NCI-H2081 treated with DMSO at 0.1 percent for 48 hours (cell line): ENCODE measurements at places on chromosomes 5 and 9.

DNA sequence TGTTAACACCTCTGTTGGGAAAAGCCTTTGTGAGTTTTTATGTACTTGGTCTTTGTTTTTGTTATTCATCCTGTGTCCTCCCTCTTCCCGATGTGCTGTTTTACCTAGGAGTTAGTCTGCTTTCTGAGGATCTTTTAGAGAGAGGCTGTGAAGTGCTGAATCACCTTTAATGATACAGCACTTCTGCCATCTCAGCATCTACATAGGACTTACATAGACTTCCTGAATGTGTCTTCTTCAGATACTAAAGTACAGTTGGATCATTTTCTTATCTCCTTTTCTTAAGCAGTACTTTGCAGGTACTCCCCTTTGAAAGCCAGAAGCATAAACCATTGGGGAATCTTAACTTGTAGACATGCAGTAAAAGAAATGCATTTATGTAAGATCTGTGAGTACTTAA lies 31.5 kb downstream of the OTULIN start:
- no peak for DNase-seq

- DNase-seq = no peak
These were observed 24.3 kb upstream of the PIK3R1 start for GRCh38 chr5:68191083-68191791.

GRCh38 chr5:151522226-151522625 lies 68.9 kb downstream of the FAT2 start:
- no peak for DNase-seq

- no peak for DNase-seq
These were observed 297.1 kb downstream of the KCTD16 start for GRCh38 chr5:144467792-144468191.

GRCh38 chr5:39604491-39604890 lies 179.7 kb upstream of the DAB2 start:
- no peak for DNase-seq

- no peak for DNase-seq
These were observed 91.3 kb upstream of the APC start for GRCh38 chr5:112646139-112646936.

DNA sequence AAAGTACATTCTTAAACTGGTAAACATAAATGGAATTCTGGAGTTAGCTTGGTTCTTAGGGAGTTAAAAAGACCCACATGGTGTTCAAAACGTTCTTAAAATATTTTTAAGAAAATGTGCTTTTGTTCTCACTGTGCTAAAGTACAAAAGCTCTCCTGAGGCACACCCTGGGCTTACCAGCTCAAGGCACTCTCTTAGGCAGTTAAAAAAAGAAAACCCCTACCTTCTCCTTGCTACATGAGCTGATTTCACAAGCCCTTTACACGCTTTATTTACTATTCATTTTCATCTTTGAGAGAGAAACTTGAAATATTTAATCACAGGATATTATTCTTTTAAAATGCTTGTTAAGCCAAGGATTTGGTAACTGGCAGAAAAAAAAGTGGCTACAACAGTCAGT lies 723.3 kb upstream of the GRAMD2B start:
- DNase-seq = no peak

- no peak for DNase-seq
These were observed 24.1 kb downstream of the NDUFA8 start for GRCh38 chr9:122135529-122135859.

DNA sequence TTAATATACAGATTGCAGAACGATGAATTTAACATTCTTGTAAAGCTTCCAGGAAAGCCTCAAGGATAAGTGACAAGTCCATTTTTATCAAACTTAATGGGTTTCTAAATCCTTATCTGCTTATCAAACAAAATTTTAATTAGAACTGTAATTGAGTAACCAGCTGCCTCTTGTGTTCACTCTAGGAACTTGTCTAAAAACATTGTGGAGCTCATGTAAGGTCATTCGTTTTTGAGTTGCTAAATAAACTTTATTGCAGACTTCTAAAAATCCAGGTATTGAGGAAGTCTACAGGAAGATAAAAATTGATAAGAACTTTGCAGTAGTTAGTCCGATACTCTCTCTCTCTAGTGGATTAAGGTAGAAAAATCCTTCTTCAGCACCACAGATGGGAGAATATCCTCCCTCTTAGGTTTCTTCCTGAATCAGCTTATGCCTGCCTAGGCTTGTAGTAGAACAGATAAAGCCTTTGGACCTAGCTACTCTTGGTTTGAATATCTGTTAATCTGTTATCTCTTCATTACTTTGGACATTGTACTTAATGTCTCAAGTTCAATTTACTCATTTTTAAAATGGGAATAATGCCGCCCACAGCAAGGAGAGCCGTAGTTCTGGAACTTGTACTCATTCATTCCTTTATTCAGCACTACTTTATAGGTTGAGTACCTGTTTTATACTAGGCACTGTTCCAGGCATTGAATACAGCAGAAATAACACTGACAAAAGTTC lies 60.0 kb upstream of the DHFR start:
- DNase-seq = no peak

DNA sequence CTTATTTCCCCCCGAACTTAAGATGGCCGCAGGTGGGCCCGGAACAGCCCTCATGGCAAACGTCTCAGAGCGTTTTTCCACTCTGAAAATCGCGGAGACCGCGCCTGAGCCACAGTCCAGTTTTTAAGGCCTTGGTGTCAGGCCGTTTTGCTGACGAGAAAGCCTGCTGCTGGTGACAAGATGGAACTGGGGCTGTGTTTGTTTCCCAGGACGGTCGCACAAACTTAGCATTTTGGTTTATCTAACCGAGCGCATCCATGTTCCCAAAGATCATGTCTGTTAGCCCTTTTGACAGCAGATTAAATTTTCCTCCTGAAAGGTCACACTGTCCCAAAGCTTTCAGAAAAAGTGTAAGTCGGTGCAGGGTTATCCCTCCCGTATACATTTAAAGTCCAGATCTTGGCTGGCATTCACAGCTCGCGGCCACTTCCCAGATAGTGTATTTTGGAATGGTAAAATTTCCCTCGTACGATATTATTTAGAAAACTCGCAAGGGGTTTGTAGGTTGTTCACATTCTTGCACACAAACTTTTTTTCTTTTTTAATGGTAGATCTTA lies 812 bp downstream of the SREK1 start:
- no peak for DNase-seq

GRCh38 chr9:79868567-79869189 lies 296.9 kb downstream of the TLE4 start:
- DNase-seq = no peak

- DNase-seq = no peak
These were observed 406.8 kb upstream of the ZNF608 start for GRCh38 chr5:125153231-125153630.

GRCh38 chr5:82341325-82341724 lies 63.2 kb upstream of the RPS23 start:
- no peak for DNase-seq

GRCh38 chr5:116271446-116272025 lies 186.7 kb downstream of the COMMD10 start:
- no peak for DNase-seq

DNA sequence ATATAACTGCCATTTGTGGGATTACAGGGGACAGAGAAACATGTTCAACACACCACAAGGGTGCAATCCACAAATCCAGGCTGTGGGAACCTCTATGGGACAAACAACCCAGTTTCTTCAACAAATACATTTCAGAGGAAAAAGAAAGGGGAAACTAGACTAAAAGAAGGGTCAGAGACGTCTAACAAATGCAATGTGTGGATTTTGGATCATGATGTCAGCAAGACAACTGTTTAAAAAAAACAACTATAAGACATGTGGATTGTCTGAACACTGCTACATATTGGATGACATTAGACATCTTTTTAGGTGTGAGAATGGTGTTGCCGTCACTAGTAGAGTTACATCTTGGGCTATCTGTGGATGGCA lies 3.9 kb upstream of the RALGDS start:
- no peak for DNase-seq

GRCh38 chr9:71647094-71647591 lies 121.2 kb downstream of the CEMIP2 start:
- DNase-seq = no peak

- no peak for DNase-seq
These were observed 207.7 kb downstream of the FRMD3 start for GRCh38 chr9:83330207-83331196.

- DNase-seq = no peak
These were observed 561.1 kb downstream of the RAB3C start for GRCh38 chr5:59143926-59144333.

- DNase-seq = no peak
These were observed 77.8 kb downstream of the ZCCHC7 start for GRCh38 chr9:37198039-37198729.

DNA sequence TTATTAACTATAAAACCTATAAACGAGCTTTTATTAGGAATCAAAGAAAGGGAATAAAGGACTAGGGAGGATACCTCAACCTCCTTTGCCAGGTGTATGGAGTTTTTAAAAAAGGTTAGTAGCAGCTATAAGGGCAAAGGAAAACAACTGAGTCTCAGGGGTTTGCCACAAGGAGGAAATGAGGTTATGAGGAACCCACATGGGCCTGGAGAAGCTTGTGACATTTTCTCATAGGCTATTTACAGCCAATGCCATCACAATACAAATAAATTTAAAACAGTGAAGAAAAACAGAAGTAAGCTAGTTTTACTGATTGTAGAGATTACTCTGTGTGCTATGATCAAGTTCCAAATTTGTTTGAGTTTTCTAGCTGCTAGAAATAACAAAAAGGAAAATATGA lies 92.6 kb downstream of the CDKN2A start:
- no peak for DNase-seq

GRCh38 chr5:17359451-17360011 lies 138.5 kb upstream of the TAF11L2 start:
- DNase-seq = no peak

- no peak for DNase-seq
These were observed 154.2 kb upstream of the TSLP start for GRCh38 chr5:110917161-110917875.

DNA sequence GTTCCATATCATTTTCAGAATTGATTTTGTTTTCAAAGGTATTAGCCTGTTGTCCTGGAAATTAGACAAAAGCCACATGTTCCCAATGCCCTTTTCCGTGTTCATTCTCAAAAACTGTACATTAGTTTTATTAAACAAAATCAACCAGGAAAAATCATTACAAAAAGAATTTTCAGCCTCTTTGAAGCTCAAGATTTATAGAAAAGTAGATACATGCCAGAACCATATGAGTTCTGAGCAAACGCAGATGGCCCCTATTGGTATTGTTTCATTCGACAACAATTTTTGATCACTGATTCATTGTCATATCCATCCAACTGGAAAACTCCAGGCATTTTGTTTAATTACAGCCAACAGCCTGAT lies 148.5 kb upstream of the GRAMD2B start:
- DNase-seq = no peak

GRCh38 chr5:159899067-159900049 lies 16.9 kb upstream of the ADRA1B start:
- no peak for DNase-seq

- DNase-seq = no peak
These were observed 33.4 kb downstream of the MAP1B start for GRCh38 chr5:72140711-72141110.

DNA sequence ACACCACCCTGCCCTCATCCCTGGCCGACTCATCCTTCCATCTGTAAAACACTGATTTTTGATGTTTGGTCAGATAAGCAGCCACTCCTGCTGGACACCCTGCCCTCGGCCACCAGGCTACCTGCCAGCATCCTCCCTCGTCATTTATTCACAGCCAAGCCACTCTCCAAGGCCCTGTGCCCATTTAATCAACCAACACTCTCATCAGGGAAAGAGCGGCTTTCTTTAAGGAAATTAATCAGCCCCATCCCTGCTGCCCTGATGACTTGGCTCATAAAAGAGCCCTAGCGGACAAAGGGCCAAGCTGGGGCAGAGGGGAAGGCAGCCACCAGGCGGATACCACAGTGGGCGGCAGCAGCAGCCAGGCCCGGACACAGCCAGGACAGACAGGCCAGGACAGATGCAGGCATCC lies 52.4 kb downstream of the GOLM1 start:
- no peak for DNase-seq

DNA sequence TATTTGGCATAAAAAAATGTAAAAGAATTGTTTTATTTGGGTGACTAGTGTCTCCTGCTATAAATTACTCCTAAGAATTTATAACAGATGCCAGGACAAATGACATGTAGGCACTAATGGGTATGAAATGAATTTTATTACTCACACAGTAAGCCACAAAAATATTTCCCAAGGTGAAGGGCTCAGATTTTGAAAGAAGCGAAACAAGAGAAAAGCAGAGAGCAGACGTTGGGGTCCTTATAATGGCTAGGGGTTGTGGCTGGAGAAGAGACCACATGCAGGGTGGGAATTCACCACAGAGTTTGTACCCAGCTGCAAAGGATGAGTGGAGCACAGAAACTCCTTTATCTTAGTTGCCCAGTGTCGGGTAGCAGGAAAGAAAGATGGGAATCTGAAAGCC lies 45.0 kb upstream of the PRR16 start:
- DNase-seq = no peak

GRCh38 chr9:63859475-63860215 lies 1425.4 kb downstream of the FOXD4L5 start:
- no peak for DNase-seq

- DNase-seq = no peak
These were observed 26.1 kb downstream of the NR5A1 start for GRCh38 chr9:124481115-124481514.
